D721Med (cell line): ENCODE measurements at places on chromosomes 3 and 15.

GRCh38 chr3:9887480-9887879, 2.9 kb upstream of the JAGN1 start:
- DNase-seq = no peak

- DNase-seq = no peak
These were observed 22.3 kb upstream of the C2CD4B start for GRCh38 chr15:62187425-62187824.

- no peak for DNase-seq
These were observed 31.6 kb upstream of the ACP3 start for GRCh38 chr3:132285620-132285945.

DNA sequence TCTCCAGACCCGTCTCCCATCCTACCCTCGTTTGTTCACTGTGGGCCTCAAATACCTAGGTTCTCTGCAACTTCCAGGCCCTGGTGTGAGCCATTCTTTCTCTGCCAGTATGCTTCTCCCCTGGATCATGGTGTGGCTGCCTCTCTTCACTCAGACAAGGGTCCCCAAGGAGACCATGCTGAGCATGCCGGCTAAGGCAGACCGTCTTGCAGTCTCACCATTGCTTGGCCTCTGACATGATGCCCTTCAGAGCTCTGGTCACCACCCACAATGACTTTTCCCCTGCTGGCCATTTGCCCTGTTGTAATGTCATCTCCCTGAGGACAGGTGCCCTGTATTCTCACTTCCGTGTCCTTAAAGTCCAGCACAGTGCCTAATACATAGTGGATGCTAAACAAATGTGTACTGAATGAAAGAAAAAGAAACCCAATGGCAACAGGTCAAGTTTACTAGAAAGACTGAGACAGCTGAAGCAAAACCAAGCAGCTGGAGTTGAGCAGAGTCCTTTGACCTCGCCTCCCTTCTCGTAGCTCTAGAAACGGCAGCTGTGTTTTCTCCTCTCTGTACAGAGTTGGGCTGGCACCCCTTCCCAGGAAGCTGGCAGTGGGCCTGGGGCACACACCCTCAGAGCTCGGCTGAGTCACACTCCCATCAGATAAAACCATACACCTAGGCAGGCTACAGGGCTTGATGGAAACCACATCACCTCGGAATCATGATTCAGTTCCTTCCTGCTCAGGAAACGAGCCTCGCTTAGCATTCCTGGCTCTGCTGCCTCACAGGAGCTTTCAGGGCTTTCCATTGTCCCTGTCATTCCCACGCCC, 8.6 kb downstream of the TLR9 start:
- DNase-seq = no peak

DNA sequence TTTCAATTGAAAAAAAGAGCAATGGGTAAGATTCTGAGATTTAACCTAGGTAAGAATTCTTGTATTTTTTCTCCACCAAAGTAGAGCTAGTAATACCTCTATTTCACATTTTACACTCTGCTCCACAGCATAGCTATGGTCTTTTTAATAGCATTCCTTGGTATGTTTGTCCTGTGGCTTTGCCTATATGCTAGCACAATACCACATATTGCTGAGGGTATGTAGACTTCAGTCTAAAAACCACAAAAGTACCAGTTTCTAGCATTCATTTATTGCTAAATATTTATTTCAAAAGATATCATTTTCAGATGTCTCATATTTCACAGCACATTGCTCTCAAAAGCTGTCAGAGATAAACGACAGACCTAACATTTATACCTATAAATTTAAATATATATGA, 18.2 kb upstream of the EOGT start:
- no peak for DNase-seq

DNA sequence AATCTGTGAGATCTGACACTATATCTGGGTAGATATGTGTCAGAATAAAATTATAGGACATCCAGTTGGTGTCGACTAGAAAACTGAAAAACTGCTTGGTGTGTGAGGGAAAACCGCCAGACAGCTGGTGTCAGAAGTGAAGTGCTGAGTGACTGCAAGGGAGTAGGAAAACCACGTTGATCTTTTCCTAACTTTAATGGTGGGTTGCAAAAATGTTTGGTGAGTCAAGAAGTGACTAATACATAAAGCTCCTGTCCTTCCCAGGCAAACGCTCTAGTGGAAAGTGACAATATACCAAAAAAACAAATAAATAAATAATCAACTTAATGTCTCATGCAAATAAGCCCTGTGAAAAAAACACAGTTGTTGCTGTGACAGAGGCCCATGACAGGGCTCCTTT, 7.3 kb upstream of the CD96 start:
- no peak for DNase-seq

DNA sequence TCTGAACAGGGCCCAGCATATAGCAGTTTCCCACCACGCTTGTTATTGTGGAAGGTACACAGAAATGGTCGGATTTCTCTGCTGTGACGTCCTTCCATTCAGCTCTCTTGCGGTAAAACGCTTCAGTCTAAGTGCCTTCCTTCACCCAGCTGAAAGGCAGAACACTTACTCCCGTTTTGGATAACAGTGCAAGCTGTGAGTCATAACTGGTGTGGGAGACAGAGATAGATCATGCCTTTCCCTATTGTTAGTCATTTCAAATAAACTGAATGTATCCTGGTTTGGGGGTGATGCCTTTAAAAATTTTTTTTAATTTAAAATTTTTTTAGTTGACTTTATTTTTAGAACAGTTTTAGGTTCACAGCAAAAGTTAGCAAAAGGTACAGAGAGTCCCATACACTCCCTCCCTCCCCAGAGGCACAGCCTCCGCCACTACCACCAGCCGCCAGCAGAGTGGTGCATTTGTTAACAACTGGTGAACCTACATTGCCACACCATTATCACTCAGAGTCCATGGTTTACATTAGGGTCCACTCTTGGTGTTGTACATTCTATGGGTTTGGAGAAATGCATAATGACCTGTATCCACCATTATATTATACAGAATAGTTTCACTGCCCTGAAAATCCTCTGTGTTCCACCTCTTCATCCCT, 94.9 kb upstream of the NSMCE3 start:
- DNase-seq = no peak

DNA sequence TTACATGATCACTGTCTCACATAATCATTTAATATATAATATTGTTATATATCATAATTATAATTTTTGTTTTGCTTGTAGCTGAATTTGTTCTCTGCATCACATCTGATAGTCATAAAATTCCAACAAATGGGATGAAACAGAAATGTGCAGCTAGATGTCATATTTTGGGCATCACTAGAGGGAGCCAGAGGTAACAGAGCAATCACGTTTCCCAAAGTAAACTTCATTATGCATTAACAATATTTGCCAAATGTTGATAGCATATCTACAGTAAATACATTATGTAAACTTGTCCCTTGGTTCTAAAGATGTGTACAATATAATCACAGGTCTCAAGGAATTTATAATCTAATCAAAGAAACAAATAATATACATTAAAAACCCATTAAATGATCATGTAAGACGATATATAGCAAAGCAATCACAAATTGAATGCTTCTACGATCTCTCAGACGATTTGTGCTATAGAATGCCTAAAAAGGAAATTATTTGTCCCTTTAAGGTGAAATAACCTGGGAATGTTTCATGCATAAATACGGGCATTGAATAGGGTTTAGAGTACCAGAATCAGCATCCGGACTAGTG, 234.2 kb upstream of the MCTP2 start:
- no peak for DNase-seq

DNA sequence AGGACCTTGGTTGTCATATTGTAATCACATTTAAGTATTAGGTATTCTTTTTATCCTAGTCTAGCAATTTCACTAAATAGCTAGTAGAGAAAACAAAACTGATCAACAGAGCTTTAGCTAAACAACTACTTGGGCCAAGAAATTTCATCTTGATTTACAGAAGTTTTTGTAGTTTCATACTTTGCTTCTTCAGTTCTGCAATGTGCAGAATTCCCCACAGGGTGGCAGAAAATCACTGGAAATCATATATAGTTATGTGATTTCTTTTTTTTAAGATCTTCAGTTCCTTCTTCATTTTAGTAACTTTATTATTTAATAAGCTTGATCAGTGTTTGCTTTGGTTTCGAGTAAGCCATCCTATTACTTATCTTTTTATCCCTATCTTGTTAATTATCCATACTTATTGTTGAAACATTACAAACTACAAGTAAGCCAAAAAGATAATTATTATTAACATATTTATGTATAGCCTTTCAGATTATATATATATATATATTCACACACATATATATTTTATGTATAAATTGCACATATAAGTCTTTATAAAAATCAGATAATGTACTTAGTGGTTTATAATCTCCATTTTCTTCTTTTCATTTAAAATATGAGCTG, 2.2 kb upstream of the BNIP2 start:
- DNase-seq = no peak

DNA sequence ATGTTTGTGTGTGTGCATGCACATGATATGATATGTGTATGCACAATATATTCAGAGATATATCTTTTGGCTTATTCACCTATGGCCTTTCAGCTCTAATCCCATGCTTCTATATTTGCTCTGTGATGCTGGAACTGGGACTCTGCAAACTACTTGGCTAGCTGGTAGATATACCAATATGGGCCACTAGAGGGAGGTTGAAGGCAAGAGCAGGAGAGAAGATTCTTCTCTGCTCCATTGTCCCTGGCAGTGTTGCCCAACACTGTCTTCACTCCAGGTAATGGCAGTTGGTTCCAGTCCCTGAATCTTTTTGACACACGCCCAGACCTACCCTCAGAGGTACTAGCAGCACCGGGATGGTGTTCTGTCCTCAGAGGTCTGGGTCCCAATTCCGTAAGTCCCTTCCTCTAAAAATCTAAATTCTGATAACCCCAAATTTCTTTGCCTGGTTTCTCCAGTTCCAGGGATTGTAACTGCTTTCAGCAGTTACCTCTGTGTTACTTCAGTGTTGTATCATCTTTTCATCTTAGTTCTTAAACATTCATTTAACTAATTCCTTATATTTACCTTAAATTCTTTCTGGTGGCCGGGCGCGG, 44.7 kb downstream of the GTPBP8 start:
- peak; percentile 25 for DNase-seq

DNA sequence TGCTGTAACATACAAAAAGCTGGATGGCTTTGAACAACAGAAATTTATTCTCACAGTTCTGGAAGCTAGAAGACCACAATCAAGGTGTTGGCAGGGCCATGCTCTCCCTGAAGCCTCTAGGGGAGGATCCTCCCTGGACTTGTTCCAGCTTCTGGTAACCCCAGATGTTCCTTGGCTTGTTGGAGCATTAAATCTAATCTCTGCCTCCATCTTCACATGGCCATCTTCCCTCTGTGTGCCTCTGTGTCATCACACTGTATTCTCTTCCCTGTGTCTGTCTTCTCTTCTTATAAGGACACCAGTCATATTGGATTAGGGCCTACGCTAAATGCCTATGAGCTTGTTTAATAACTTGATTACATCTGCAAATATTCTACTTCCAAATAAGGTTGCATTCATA, 109.5 kb downstream of the STAG1 start:
- DNase-seq = no peak

GRCh38 chr3:12895391-12896062, 54.2 kb upstream of the RPL32 start:
- no peak for DNase-seq

DNA sequence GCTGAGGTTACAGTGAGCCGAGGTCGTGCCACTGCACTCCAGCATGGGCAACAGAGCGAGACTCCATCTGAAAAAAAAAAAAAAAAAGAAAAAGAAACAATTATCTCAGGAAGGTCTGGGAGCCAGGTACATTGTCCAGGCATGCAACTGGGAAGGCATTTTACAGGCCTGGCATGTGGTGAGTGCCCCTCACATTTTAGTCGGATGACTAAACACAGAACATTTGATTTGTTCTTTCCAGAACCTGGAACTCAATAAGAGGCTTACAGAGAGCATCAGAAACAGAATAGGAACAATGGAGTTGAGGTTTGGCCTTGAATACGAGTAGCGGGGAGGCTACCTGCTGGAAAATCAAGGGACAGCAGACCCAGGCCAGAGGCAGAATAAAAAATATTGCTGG, 33.7 kb upstream of the IGF1R start:
- DNase-seq = no peak

GRCh38 chr3:58164199-58164879, 46.4 kb downstream of the DNASE1L3 start:
- no peak for DNase-seq

DNA sequence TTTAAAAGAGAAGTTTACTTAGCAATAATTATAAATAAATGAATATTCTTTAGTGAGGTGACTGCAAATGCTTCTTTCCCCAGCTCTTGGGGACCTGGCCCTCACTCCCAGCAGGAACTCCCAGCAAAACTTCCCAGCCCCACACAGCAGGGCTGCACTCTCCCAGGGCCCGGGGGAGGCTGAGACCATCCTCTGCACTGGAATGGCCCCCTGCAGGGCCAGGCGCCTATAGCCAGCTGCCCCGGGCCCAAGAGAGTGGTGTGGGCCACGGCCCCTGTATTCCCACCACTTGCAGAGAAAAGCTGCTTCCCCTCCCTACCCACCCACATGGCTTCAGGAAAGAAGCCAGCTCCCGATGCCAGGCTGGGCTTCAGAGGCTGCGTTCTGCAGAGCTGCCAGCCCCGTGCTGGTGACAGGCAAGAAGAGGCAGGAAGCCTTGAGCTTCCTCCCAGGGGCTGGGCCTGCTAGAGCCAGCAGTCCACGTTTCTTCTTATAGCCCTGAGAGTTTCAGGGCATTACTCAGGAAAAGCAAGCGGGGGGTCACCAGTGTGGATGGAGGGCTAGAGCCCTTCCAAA, 20.0 kb downstream of the IDH2 start:
- DNase-seq = no peak

- no peak for DNase-seq
These were observed 14.1 kb downstream of the SYNM start for GRCh38 chr15:99118801-99119546.

DNA sequence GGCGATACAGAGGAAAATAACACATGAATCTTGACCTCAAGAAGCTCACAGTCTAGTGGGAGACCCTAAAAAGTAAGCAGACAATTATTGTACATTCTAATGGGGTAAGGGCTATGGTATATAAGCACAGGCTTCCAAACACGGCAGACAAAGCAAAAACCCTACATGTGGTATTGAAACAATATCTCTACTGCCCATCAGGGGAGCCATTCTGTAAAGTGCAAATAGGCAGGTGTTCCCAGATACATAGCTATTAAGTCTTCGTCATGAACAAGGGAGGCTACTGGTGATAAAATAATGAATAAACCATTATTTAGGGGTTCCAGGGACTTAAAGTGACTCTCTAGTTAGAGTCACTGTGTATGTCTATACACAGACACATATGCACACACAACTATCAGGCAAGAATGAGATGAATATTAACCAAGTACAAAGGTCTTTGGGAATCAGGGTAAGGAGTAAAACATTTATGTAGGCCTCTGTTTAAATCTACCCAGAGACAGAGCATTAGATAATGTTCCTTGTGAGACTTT, 38.7 kb upstream of the ASB14 start:
- DNase-seq = no peak
